NCI-H226 (cell line): ENCODE measurements at places on chromosomes 6 and 20.

DNA sequence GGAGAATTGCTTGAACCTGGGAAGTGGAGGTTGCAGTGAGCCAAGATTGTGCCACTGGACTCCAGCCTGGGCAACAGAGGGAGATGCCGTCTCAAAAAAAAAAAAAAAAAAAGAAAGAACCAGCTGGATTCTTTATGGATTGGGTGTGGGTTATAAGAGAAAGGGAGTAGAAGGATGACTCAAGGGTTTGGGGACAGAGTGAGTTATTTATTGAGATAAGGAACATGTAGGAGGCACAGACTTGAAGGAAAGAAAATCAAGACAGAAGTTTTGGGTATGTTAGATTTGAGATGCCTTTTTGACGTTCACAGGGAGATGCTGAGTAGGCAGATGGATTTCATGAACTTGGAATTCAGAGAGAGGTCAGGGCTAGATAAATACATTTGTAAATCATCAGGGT, 47.6 kb downstream of the KIZ start:
- DNase-seq, result peak; percentile 80

- peak; percentile 85 for DNase-seq
These were observed 20.7 kb downstream of the FOXO3 start for GRCh38 chr6:108581237-108581931.

GRCh38 chr6:140459209-140459608, 1084.8 kb upstream of the CITED2 start:
- no peak for DNase-seq

DNA sequence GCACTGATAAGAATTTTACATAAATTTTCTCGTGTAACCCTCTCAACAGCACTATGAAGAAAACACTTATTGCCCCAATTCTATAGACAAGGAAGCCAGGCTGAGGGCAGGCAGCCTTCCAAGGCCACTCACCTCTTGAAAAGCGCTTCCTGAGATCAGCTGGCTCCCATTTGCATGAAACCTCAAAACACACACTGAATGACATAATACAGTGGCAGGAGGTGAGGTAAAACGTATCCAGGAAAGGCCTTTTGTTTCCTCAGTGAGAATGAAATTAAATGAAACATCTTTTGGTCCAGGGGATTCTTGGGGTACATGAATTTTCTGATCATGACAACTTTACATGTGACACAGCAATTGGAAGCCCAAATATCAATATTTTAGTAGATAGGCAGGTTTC, 112.5 kb downstream of the WDR27 start:
- no peak for DNase-seq

DNA sequence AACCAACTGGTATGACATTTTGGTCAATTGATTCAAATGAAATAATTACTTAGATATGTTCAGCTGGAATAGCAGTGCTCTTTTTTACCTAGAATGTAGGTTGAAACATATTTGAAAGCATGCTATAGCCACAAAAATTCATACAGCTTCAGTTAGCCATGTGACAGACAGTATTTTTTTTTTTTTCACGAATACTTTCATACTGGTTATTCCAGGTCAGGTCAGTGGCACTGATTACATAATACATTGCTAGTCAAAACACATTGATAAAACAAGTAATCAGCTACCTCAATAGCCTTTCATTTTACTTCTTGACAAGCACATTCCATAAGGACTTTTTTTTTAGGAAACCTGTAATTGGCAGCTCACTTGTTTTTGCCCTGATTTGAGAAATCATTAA, 222.6 kb downstream of the EYA4 start:
- no peak for DNase-seq

- no peak for DNase-seq
These were observed 202.3 kb downstream of the GMDS start for GRCh38 chr6:2042956-2043648.

DNA sequence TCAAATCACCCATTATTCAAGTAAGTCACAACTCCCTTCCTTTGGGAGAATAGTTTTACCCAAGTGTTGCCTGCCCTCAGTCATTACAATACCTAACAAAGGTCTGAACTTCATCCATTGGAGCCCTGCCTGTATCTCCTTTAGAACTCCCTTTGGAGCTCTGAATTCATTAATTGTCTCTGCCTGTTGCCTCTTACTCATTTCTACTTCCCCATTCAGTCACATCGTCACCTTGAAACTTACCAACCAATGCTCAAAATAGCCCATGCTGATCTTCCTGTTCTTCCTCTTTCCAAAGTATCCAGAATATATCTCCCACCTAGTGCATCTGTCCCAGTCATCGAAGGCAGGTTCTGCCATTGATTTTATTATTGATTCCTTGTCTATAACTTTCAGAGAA, 120.7 kb upstream of the ADGRF1 start:
- no peak for DNase-seq

DNA sequence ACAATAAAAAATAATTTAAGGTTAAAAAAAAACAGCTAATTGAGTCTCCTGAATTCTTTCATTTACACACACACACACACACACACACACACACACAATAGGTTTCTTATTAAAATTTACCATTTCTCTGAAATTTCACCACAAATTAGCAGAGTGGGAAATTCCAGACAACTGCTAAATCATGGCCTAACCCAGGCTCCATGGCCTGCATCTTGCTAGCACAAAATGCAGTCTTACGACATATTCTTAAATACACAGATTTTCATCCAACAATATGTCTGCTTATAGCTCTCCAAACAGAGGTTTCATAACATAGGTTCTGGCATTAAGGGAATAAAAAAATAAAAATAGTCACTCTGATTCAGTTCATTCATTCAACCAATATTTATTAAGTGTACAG, 46.9 kb downstream of the SOD2 start:
- no peak for DNase-seq

DNA sequence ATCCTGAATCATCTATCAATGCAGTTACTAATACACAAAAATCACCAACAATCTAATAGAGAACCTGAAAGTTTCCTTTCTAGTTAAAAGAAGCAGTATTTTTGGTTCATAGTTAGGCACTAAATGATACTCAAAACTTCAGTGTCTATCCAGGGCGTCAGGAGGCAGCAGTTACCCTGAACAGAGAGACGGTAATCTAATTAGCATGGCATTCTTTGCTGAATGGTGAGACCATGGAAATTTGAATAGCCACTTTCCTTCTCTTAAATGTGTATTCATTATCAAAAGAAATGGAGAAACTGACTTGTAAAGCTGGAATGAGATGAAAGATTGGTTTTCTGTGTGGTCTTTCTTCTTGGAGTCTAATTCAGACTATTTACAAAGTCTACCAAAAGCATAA, 146.6 kb upstream of the BMP5 start:
- DNase-seq, result no peak

DNA sequence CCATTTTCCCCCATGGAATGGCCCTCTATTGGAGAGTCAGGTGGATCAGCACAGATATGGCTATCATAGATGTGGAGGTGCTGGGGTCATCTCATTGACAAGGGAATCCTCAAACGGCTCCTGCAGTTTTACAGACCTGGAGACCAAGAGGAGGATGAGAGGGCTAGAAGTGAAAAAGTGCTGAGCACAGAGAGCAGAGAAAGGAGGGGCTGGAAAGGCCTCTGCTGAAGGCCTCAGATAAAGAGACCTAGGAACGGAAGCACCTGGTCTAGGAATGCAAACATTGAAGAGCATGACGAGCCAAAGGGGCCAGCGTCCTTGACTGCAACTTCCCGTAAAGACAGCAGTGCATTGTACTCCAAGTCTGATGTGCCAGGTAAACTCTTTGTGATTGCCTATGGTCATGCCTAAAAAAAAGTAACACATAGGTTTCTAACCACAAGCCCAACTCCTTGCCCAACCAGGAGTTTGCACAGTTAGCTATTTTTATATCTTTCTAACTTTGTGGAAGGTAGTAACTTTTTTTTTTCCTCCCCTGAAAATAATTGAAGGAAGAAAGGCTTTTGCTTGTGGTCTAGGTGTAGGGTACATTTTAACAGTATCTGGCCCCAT, 15.2 kb downstream of the RSPH4A start:
- DNase-seq, result no peak

- no peak for DNase-seq
These were observed 1.3 kb downstream of the KCNQ2 start for GRCh38 chr20:63471002-63471716.
